ENCODE measurements at places on chromosomes 1 and 21.

DNA sequence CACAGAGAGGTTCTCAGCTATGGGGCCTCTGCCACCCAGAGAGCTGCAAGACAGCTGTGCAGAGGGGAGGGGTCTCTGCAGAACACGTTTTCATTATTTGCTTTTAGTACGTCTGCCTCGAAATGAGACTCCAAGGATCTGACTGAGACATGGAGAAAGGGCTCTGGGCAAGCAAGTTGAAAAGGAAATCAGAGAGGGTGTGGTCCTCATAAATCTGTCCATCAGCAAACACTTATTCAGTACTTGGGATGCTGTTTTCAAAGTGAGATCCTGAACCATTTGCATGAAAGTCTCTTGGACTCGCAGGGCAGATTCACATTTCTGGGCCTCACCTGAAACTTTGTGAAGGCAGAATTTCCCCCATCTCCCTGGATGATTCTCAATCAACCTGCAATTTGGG is 197.4 kb upstream of the GALNT2 start:
- DNase-seq = no peak

GRCh38 chr1:160795951-160796383 is at the start of gene LY9:
LY9 (plus strand) TSS chr1:160796174; CDS start chr1:160796188, 14 bp downstream.
- peak; percentile 93 for DNase-seq

GRCh38 chr1:33099290-33100118 is 18.6 kb downstream of the AZIN2 start:
- peak; percentile 76 for DNase-seq

- DNase-seq = no peak
Observed at GRCh38 chr1:27258598-27258997, 24.2 kb downstream of the WDTC1 start.

- peak; percentile 21 for DNase-seq
Observed at GRCh38 chr1:160342526-160342925, 524 bp downstream of the COPA start.

All from CD4-positive, alpha-beta T cell treated with Interleukin-12 subunit alpha and Interleukin-12 subunit beta, for 1 hour (primary cell).